Right lung (tissue), 10 donors: ENCODE measurements at places on chromosomes 11 and 22. TPM values are rescaled to one million over a fixed set of nuclear protein-coding genes. Genes with fewer than 3 reads are reported as not detected.

GRCh38 chr11:64778473-64779298 lies at the start of gene SF1:
SF1 (minus strand) TSS chr11:64778542; CDS start chr11:64778392, 150 bp downstream.
- peak; percentile 100 for DNase-seq

DNA sequence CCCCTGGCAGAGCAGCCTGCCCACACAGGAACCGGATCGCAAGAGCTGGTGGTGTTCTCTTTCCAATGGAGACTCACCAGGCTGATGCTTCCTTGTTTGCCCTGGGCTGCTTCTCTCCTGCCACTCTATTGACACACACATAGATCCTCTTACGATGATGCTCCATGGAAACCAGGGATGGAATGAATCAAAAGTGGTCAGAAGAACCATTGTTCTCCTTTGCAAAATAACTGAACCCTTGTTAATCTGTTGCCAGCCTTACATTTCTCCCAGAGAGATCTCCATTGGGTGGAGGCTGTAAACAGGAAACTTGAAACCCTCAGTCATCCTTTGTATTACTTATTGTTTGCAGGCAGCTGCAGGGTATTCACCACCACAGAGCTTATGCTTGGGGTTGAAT lies 24.6 kb upstream of the LDLRAD3 start:
- no peak for DNase-seq

DNA sequence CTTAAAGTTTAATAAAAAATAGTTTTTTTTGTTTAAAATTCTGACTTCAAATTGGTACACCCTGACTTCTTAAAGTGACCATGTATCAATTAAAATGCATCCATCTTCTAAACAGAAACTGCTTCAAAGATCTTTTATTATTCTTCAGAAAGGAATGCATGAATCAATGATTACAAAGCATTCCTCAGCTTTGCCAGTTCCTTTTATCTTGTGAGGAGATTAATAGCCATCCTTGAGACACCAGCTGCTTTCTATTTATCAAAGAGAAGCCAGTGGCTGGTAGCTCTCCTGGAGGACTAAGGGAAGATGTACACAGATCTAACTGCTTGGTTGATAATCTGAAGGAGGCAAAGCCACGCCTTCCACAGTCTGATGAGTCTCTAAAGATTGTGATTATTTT lies 2222.5 kb downstream of the LRRC4C start:
- no peak for DNase-seq

Gene ATG16L2
- polyA plus RNA-seq: 52.1 TPM

DNA sequence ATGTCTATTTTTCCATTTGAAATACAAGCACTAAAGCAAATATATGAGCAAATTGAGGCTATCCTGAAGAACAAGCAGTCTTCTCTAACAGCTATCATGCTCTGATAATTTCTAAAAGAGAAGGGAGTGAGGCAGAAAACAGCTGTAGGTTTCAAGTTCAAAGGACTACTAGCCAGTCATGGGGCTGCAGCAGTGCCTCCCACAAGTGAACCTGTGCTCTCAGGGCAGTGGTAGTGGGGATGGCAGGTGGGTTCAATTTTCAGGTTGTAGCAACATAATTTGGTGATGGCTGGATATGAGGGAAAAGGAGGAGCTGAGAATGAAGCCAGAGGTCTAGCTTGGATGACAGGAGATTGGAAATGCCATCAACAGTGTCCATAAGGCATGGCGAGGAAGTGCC lies 93.5 kb upstream of the ARHGAP20 start:
- DNase-seq: no peak

Gene FOLH1
- polyA plus RNA-seq: 20.5 TPM

- DNase-seq: no peak
Observed at GRCh38 chr11:17651061-17651460, 68.3 kb upstream of the MYOD1 start.

GRCh38 chr11:127997594-127997993 lies 589.8 kb downstream of the ETS1 start:
- no peak for DNase-seq

DNA sequence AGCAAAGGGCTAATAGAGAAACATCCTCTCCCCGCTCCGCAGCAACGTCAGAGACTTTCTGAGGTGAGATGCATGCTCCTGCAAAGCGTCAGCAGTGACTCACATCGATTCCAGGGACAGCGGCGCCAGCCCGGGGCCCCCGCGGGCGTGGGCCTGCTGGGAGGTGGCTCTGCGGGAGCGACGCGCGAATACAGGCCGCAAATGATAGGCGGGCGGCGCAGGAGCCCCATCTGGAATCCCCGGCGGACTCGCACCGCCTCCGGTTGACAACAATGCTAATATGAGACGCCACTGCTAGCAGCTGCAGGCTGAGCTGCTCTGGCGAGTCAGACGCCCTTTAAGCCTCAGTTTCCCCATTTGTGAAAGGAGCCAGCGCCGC lies 557 bp downstream of the RANGAP1 start:
- peak; percentile 9 for DNase-seq

Gene BIRC2
- 79.6 TPM for polyA plus RNA-seq
